ENCODE measurements at places on chromosomes 11 and 22. TPM values are rescaled to one million over a fixed set of nuclear protein-coding genes. Genes with fewer than 3 reads are reported as not detected.

CCDC117 gene
- polyA plus RNA-seq, result 13.3 TPM

UBQLN3 gene
- polyA plus RNA-seq, result not detected

FTH1 gene
- polyA plus RNA-seq, result 7,473 TPM

AIFM3 gene
- 0.68 TPM for polyA plus RNA-seq

AAMDC gene
- 103 TPM for polyA plus RNA-seq

RASGRP2 gene
- polyA plus RNA-seq, result 26.9 TPM

ZBED4 gene
- 2.8 TPM for polyA plus RNA-seq

RTL10 gene
- polyA plus RNA-seq, result 3.8 TPM

BTBD18 gene
- polyA plus RNA-seq, result not detected

GAL3ST1 gene
- 0.34 TPM for polyA plus RNA-seq

XKR3 gene
- polyA plus RNA-seq, result not detected

MS4A12 gene
- polyA plus RNA-seq, result 0.15 TPM

TTC28 gene
- polyA plus RNA-seq, result 10.6 TPM

CTTN gene
- 120 TPM for polyA plus RNA-seq

CACNA1I gene
- not detected for polyA plus RNA-seq

OOSP4B gene
- polyA plus RNA-seq, result not detected

CCDC157 gene
- 1.5 TPM for polyA plus RNA-seq

OR4A16 gene
- not detected for polyA plus RNA-seq

UBXN1 gene
- polyA plus RNA-seq, result 188 TPM

PDHX gene
- polyA plus RNA-seq, result 35.1 TPM

ANO9 gene
- polyA plus RNA-seq, result 2.7 TPM

KCNA4 gene
- polyA plus RNA-seq, result 0.18 TPM

GRAMD1B gene
- 0.69 TPM for polyA plus RNA-seq

EFCAB6 gene
- polyA plus RNA-seq, result not detected

MOGAT2 gene
- 0.18 TPM for polyA plus RNA-seq

PATE4 gene
- not detected for polyA plus RNA-seq

DCHS1 gene
- 3.0 TPM for polyA plus RNA-seq

ROBO4 gene
- 41.9 TPM for polyA plus RNA-seq
